ENCODE measurements at places on chromosomes 7 and 10.

DNA sequence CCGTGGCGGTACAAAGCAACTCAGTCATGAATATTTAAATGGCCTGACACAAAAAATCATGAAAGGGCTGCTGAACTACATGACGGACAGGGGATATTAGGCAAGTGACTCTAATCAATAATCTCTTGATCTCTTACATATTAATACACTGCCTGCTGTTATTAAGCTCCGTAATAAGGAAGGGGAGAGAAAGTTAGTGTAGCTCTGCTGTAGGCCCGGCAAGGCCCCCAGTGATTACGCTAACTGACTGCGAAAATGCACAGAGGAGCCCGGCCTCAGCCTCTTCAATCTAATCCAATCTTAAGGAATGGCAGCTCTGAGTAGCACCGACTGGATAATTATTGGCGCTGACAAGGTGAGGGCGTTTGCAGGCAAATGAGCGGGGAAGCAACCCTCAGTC is 583.5 kb upstream of the MKI67 start:
- no peak for DNase-seq

GRCh38 chr7:139673230-139673629 is 104.6 kb downstream of the HIPK2 start:
- DNase-seq: peak; percentile 60

DNA sequence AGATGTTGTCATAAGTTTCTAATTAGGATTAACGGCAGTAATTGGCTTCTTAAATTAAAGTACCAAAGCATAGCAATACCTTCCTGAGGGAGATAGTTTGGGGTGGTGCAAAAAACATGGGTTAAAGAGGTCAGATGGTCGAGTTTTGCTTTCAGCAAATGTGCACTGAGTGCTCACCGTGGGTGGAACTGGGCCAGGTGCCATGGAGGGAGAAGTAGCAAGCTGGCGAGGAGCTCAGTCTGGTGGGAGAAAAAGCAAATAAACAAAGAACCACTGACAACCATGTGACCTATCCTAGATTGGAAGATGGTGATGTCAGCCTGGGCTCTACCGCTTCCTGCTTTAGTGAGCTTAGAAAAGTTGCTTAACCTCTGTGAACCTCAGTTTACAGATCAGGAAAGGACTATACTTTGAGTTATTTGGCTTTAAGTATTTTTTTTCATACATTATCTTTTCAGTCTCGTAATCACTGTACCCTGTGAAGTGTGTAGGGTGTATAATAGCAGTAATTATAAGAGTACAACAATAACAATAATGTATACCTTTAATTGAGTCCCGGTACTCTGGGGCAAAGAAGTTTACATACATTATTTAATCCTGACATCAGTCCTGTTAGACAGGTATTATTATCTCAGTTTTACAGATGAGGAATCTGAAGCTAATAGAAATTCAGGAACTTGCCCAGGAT is 69.0 kb upstream of the PDCD4 start:
- peak; percentile 24 for DNase-seq

- DNase-seq: no peak
These were observed 14.3 kb downstream of the AQP1 start for GRCh38 chr7:30925913-30926312.

- DNase-seq: no peak
These were observed 311.4 kb downstream of the ADARB2 start for GRCh38 chr10:1425879-1426278.

- peak; percentile 60 for DNase-seq
These were observed 740 bp downstream of the ANXA7 start for GRCh38 chr10:73413108-73413527.

- DNase-seq: no peak
These were observed 28.5 kb downstream of the GRB10 start for GRCh38 chr7:50754241-50754640.

DNA sequence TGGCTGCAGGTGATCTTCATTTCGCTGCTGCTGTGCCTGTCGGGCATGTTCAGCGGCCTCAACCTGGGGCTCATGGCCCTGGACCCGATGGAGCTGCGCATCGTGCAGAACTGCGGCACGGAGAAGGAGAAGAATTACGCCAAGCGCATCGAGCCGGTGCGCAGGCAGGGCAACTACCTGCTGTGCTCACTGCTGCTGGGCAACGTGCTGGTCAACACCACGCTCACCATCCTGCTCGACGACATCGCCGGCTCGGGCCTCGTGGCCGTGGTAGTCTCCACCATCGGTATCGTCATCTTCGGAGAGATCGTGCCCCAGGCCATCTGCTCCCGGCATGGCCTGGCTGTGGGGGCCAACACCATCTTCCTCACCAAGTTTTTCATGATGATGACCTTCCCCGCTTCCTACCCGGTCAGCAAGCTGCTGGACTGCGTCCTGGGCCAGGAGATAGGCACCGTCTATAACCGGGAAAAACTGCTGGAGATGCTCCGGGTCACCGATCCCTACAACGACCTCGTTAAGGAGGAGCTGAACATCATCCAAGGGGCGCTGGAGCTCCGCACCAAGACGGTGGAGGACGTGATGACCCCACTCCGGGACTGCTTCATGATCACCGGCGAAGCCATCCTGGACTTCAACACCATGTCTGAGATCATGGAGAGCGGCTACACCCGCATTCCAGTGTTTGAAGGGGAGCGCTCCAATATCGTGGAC is 1.3 kb downstream of the CNNM2 start:
- peak; percentile 39 for DNase-seq

DNA sequence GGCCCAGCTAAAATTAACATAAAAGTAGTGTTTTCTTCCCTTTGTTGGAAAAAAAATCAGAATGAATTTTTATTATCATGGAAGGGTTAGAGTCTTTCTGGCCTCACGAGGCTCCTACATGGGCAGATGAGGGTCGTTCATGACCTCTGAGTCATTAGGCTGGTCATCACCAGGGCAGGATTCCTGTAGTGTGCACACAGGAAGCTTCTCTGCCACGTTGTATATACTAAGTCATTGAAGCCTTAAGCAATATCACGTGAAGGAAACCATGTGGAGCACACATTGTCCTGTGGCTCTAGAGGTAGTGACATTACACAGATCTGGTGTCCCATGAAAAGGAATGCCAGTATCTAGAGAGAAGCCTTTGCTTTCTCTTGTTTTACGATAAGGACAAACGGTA is 84.7 kb upstream of the C1QL3 start:
- no peak for DNase-seq

DNA sequence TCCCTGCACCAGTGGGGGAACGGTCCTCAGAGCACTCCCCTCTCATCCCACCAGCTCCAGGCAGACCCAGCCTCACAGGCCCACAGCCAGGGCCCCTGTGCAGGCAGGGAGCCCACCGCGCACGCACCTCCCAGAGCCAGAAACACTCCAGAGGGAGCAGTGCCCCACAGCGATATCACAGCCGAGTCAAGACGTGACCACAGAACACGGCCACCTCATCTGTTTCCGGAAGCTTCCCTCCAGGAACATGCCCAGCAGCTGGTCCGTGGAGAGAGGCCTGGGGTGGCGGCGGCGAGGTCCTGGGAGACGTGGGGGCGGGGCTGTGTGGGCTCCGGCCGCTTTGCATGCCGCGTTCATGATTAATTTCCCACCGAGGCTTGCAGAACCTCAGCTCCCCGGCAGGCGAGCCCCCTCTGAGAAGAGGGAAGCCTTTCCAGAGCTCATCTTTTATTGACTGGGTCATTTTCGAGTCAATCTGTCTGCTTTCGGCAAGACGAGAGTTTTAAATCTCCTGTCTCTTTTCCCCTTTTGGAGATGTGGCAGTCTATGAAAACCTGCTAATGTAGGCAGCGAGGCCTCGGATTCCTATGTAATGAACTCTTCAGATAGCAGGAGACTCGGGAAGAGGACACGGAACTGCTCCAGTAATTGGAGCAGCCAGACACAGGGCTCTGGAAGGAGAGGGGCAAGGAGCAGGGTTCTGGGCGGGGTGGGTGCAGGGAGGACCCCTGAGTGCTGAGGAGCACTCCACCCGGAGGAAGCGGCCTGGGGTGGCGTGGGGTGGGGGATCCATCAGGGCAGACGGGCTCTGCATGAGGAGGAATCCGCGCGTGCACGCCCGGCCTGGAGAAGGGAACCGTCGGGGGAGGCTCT is 242.8 kb downstream of the ELFN1 start:
- no peak for DNase-seq

DNA sequence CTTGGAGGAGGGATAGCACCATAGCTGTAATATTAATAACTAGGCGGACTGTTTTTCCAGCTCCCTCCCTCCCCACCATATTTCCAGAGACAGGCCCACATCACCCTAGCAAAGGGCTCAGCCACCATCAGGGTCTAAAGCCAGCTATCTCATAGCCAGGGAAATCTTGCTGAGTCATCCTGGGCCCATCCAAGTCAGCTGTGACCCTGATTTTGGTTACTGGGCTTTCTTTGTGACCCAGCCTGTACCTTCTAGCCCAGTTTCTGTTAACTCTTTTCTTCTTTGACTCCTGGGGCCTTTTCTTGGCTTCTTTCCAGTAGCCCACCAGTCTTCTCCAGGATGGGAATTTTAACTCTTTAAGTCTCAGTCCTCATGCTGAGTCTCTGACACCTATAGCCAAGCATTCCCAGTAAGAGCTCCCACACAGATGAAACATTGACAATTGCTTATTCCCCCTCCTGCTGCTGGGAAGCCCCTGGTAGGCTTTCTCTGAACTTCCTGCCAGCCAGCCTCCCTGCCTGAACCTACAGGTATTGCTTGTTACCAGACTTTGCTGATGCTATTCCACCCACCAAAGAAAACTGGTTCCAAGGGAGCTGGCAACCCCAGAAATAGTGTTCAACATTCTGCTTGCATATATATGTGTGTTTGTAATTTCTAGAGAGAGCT is 34.8 kb upstream of the ADO start:
- no peak for DNase-seq

DNA sequence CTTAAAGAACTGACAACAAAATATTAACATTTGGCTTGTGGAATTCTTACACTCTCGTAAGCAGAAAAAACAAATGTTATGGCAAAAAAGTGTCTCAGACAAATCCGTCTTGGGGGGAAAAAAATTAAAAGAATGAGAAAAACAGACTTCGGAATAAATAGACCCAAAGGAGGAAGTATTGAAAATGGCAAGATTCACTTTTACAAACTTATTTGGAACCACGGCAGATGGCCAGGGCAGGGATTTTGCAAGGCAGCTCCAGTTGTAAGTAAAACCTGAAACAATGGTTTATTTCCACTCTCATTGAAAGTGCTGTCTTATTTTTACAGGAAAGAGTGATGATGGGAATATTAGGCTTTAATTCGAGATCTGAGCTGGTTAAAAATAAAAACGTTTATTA is 1.5 kb upstream of the ZNF438 start:
- no peak for DNase-seq

Data from stimulated activated CD4-positive, alpha-beta T cell treated with anti-CD3 and anti-CD28 coated beads, Interleukin-15, amount 100 ng/mL, for 24 hours (primary cell).